ENCODE measurements at places on chromosomes 3 and 15.

DNA sequence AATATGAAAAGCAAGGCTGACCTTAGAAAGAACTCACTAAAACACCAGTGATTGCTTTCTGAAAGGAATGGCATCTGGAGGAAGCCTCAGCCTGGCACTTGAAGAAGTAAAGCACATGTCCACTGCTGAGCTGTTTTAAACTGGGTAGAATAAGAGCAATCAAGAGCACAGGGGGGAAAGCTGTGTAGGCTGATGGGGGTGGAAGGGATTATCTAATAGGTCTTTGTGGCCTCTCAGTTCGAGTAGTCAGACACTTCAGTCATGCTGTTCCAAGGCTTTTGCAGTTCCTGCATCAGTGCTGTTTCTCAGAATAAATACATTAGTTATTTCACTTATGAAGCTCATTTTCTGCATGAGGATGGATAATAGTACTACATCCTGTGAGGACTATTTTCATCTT is 22.6 kb downstream of the CCDC191 start:
- no peak for DNase-seq

DNA sequence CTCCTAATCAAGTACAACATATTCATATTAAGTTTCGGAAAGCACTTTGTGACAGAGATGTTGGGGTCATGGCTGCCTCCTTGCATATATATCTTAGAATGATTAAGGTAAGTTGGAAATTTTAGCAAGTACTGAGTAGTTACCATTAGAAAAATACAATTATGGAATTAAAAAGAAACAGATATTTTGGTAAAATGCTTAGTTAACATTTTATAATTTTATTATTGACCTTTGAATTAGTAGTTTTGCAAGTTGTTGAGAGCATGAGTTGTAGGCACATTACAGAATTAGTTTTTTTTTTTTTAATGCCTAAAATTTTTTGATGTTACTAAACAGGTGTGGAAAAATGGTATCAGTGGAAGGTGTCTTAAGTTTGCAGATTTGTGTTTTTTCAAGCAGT is 20.6 kb downstream of the AP4E1 start:
- DNase-seq = no peak

DNA sequence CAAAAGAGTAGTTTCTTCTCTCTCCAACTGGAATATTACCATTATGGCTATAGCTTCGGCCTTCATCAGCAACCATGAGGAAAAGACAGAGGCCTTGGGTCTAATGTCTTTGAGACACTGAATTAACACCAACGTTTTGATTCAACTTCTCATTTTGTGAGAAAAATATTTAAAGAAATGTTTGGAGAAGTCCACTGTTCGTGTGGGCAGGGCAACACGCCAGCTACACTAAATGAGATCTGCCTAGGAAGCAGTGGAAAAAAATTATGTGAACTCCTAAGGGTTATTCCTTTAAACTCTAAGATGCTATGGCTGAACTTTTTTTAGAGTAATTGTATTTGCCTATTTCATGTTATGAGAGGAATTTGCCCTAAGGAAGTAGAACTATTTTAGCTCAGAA is 41.8 kb downstream of the NCEH1 start:
- DNase-seq = no peak

DNA sequence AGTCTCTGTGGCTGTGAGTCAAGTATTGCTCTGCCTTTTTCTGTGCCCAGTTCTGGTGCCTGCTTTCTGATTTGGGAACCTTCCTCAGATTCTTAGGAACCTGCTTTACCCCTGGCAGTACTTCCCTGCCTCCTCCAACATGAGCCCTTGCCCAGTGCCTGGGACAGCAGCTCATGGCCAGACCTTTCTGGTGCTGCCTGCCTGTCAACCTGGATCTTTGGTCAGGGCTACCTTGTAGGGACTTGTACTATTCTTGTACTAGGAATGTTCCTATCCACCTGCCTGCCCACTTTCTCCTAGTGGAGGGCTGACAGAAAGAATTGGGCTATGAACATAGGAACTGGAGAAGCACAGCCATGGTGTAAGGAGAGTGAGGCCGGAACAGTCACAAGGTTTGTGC is 28.8 kb upstream of the EPHB1 start:
- DNase-seq = no peak

- DNase-seq = no peak
Measured at GRCh38 chr3:129233538-129233937, 15.9 kb upstream of the COPG1 start.

DNA sequence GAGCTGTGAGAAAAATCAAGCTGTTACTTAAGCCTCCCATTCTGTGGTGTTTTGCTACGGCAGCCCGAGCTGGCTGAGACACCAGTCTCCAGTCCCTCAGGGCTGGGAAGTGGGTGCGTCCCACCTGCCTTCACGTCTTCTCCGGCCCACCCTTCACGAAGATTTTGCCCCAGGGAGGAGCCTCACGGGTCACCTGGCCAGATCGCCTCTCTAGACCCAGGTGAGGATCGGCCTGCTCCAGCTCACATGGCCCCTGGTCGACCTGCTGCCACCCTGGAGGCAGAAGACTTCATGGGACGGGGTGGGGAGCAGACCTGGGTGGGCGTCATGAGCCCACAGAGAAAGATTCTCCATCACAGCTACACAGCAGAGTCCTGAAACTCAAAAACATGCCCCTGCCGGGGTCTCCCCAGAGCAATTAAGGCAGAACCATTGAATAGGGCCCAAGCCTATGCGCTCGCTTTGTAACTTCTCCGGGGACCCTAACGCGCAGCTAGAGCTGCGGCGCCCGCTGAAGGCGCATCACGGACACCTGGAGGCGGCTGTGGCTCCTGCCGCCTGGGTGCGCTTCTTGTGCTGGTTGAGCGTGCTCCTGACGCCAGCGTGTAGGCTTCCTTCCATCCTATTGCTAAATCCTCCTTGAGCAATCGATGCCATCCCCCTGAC is 92.6 kb upstream of the ALDH1A3 start:
- DNase-seq = no peak

GRCh38 chr15:59528961-59529402 is 82.6 kb upstream of the GCNT3 start:
- DNase-seq = peak; percentile 41

GRCh38 chr3:27289769-27290413 is 79.3 kb downstream of the NEK10 start:
- no peak for DNase-seq

- no peak for DNase-seq
Measured at GRCh38 chr3:65963787-65964677, 74.7 kb downstream of the MAGI1 start.

- no peak for DNase-seq
Measured at GRCh38 chr3:149321640-149322039, 11.8 kb downstream of the TM4SF18 start.

GRCh38 chr3:119184796-119185570 is 11.6 kb downstream of the UPK1B start:
- no peak for DNase-seq

GRCh38 chr3:49780080-49780974 is 6.0 kb downstream of the IP6K1 start:
- no peak for DNase-seq

DNA sequence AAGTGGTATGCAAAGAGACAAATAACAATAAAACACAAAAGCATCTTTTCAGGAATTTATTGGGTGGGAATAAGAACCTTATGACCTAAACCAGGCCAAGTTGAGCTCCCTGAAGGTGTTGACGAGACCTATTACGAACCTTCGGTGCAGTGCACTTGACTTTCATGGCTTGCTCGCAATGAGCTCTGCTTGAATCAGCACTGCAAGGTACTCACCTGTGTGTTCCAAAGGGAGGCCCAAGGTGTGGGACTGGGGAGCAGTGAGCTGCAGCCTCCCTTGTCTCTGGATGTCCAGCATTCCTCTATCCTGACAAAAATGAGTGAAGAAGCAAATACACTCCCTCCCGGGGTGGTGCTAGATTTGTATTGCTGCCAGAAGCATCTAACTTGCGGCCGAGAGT is at the start of gene MDFIC2:
Gene MDFIC2 (minus strand): TSS at position 303 of the 400 bp plus-strand sequence. CDS start 665 bp downstream, outside the sequence.
- no peak for DNase-seq

DNA sequence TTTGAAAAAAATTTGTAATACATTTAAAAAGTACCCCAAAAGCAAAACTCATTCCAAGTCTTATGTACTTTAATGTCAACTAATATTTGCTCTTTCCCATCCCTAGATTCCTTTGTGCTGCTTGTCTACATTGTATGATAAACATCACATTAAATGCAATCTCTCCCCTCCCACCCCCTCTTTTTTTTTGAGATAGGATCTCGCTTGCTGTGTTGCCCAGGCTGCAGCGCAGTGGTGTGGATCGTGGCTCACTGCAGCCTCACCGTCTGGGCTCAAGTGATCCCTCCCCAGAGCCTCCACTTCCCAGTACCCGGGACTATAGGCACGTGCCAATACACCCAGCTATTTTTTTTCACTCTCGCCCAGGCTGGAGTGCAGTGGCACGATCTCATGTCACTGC is 12.6 kb downstream of the MAP2K1 start:
- no peak for DNase-seq

- DNase-seq = no peak
Measured at GRCh38 chr3:14991818-14992612, 44.6 kb downstream of the NR2C2 start.

DNA sequence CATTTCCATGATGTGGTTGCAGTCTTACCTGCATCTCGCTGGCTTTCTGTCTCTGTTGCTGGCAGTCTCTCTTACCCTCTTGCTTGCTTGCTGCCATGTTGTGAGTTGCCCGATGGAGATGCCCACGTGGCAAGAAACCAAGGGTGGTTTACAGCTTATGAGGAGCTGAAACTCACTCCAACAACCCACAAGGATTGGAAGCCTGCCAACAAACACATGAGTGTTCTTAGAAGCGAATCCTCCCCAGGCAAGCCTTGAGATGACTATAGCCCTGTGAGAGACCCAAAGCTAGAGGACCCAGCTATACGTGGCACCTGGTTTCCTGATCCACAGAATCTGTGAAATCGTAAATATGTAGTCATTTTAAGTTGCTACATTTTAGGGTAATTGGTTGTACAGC is 490.9 kb upstream of the ADAMTS9 start:
- no peak for DNase-seq

DNA sequence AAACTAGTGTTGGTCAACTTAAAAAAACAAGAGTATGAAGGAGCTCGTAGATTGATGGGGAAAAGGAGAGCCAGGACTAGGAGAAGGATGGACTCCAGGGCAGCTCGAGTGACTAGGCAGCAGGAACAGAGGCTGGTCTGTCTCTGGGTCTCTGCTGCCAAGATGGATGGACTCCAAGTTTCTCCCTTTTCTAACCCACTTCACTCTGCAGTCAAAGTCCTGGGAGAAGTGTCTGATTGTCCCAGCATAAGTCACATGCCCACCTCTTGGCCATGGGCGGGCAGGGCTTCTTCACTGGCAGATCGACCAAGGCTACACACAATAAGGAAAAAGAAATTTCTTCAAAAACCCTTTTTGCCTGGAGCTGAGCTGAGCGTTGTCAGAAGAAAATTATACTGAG is 9.2 kb upstream of the EPB42 start:
- DNase-seq = no peak

GRCh38 chr3:133655731-133656515 is 5.8 kb downstream of the TOPBP1 start:
- DNase-seq = no peak

DNA sequence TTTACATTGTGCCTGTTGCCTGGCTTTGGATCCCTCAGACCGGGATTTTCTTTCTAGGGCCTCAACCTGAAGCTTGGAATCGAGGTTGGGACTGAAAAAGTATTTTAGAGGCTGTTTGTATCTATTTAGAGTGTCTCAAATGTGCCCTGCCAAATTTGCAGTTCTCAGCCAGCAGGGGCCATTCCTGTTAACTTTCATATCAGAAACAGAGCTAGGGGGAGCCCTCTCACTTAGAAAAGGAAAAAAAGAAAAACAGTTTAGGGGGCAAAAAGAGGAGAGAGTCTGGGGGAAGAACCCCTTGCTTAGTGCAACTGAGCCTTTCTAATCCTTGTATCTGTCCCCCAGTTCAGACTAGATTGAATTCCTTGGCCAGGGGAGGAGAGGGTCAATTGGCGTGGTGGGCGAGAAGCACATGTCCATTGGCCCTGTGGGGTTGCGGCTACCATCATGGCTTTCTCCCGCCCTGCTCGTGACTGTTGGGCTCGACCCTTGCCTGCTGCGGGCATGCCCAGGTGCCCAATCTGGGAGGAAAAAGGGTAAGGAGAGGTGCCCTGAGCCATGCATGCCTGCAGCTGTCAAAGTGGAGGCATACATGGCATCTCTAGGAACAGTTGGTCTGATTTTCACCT is 101.6 kb downstream of the CFAP44 start:
- DNase-seq = no peak

GRCh38 chr3:37624276-37624675 is 237.4 kb upstream of the CTDSPL start:
- DNase-seq = no peak

DNA sequence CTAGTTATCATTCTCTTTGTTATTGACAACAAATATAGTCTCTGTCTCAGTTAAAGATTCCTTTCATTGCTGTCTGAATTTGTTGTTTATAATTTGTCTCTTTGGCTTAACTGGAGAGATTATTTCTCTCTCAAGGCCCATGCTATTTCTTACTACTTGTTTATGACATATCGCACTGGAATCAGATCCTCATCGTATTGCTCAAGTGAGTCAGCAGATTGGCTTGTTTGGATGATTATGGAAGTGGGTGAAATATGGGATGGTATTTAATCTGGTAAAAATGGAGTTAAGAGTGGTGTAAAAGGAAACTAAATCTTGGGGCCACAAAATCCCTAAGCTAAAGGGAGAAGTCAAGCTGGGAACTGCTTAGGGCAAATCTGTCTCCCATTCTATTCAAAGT is 613.1 kb downstream of the SI start:
- DNase-seq = no peak

DNA sequence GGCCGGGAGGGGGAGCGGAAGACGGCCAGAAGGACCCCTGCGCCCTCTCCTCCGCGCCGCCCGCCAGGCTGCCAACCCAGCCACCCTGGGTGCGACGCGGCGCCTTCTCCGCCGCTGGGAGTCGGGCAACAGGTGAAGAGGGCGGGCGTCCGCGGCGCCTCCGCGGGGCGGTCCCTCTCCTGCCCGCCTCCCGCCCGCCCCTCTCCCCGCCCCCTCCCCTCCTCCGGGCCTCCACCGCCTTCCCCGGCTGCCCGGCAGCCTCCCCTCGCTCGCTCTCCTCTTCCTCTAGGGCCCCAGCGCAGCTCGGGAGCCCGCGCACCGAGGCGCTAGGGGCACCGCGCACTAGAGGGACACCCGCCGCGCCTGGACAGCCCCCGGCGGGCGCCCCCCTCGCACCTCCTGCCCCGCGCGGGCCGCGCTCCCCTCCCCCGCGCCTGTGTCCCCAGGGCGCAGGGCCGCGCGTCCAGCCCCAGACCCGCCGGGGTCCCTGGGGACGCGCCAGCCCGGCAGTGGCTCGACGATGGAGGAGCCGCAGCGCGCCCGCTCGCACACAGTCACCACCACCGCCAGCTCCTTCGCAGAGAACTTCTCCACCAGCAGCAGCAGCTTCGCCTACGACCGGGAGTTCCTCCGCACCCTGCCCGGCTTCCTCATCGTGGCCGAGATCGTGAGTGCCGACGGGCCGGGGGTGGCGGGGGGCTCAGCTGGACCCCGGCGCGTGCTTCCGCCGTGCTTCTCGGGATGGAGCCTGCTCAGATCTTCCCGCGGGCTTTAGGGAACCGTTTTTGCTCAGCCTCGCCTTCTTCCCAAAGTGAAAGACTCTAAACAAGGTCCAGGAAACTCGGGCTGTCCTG is at the start of gene CMTM8:
Gene CMTM8 (plus strand): TSS at position 228 of the 854 bp plus-strand sequence. CDS start 293 bp downstream, at position 521.
- peak; percentile 45 for DNase-seq

Measured in activated naive CD4-positive, alpha-beta T cell (primary cell).